ENCODE measurements at places on chromosomes 6 and 20.
A peak's percentile ranks its signal among the peaks of the same experiment; 100 is the strongest.

GRCh38 chr6:151181706-151182363 lies 57.9 kb upstream of the AKAP12 start:
- DNase-seq: no peak

- peak; percentile 62 for DNase-seq
Observed at GRCh38 chr20:37714978-37715672, 21.3 kb downstream of the CTNNBL1 start.

DNA sequence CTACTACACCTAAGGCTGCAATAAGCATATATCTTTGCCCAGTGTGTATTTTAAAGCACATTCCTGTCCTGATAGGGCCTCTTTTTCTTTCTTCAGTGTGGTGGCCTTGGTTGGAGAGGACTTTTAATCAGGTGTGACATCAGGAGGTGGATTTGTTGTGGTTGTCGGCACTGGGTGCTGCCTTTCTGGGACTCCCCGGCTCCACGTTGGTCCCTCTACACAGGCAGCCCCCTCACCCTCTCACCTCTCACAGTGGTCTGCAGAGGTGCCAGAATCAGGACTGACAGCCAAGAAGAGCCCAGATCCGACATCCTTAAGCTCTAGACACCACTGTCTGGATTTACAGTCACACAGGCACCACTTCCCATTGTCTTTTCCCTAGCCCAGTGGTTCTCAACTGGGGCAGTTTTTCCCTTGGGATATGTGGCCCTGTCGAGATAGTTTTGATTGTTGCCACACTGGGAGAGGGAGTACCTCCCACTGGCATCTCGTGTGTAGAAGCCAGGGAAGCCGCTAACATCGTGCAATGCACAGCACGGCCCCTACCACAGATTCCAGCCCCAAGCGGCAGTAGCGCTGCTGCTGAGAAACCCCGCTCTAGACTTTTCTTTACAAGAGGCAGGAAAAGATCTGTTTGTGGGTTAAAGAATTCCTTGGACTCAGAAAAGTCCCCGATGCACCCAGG lies 314.1 kb downstream of the QKI start:
- no peak for DNase-seq

GRCh38 chr6:108383981-108384380 lies 89.1 kb downstream of the AFG1L start:
- no peak for DNase-seq

GRCh38 chr6:16179970-16180431 lies 51.1 kb downstream of the MYLIP start:
- DNase-seq: no peak

- no peak for DNase-seq
Observed at GRCh38 chr6:101907356-101908217, 514.1 kb downstream of the GRIK2 start.
